NCI-H2171 treated with DMSO at 0.1 percent for 48 hours (cell line): ENCODE measurements at places on chromosomes 6 and 20.

- DNase-seq: no peak
Measured at GRCh38 chr20:1323830-1324597, 4.9 kb downstream of the SDCBP2 start.

DNA sequence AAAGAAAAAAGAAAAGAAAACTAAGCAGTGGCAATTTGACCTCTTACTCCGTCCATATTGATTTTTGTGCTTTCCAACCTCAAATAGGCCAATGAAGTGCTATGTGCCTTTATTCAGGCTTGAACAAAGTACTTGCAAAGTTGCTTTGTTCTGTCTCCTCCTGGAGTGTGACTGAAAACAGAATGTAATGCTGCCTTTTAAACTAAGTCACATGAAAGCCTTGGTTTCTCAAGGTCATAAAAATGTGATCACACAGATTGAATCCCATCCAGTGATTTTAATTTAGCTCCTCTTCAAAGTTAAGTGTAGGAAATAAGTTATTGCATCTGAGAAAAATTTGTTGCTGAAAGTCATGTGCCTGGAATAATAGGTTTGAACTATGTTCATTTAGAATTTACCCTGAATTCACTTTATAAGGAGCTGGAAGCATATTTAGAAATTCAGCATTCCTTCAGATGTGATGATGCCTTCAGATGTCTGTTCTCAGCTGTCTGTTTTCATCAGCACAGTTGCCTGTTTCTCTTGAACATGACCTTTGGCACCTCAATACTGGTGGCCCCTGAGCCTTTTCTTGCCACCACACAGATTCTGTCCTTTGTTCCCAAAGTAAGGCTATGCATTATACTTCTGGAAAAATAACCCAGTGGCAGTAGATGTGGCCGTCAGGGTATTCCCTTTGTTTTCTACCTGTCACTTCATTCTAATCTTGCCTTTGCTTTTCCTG, 48.8 kb downstream of the KIZ start:
- DNase-seq: no peak

GRCh38 chr20:23367770-23368169, 5.8 kb downstream of the GZF1 start:
- DNase-seq: no peak

- no peak for DNase-seq
Measured at GRCh38 chr6:143339223-143339622, 111.3 kb downstream of the ADAT2 start.

DNA sequence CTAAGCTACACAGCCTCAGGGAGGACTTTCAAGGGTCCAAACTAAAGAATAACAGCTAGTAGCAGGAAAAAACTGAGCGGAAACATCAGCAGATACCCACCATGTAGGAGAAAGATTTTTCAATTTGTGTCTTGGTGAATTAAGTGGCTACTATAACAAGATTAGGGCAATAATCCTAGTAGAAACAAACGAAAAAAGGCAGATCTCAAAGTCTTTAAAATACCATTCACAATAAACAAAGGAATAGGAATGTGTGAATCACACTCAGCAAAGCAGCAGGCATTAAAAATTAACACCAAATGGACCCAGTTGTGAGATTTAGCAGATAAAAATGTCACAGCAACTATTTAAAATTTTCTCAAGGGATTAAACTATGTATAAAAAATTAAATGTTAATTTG, 761.2 kb downstream of the TENT5A start:
- DNase-seq: no peak

DNA sequence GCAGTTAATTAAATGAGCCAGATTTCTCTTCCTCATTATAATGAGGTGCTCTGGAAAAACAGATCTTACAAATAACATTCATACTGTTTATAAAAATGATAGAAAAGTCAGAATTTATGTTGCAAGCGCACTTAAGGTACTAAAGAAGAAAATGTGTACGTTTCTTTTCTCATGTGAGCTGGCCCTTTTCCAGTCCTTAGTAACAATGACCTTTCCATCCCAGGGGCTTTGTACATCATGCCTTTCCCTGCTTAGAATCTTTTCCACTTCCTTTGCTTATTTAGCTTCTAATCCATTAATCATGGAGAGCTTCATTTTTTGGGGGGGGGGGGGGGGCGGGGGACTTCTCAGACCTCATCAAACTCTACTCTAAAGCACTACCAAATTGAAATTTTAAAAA, 4.8 kb downstream of the FBXO5 start:
- DNase-seq: no peak

DNA sequence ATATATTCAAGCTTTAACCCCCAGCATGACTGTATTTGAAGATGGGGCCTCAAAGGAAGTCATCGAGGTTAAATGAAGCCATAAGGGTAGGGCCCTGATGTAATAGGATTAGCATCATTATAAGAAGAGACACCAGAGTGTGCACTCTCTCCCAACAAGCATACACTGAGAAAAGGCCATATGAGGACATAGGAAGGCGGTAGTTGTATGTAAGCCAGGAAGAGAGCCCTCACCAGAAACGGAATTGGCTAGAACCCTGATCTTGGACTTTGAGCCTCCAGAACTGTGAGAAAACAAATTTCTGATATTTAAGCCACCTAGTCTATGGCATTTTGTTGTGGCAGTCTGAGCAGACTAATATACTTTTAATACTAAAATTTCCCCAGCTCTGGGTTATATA, 150.1 kb upstream of the STXBP5 start:
- DNase-seq: no peak

DNA sequence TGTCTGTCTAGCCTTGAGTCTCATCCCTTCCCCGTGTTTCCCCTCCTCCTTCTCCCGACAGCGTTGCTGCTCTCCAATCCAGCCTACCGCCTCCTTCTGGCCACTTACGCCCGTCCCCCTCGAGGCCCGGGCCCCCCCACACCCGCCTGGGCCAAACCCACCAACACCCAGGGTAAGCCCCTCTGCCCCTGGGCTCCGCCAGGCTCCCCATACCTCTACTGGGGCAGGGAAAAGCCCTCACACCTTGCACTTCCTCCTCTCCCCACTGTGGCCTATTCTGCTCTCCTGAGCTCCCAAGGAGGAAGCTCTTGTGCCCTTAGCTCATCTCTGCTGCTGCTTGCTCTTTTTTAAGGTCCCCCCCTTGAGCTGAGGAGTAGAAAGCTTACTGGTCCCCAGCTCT, 11.0 kb downstream of the DDR1 start:
- DNase-seq: no peak

DNA sequence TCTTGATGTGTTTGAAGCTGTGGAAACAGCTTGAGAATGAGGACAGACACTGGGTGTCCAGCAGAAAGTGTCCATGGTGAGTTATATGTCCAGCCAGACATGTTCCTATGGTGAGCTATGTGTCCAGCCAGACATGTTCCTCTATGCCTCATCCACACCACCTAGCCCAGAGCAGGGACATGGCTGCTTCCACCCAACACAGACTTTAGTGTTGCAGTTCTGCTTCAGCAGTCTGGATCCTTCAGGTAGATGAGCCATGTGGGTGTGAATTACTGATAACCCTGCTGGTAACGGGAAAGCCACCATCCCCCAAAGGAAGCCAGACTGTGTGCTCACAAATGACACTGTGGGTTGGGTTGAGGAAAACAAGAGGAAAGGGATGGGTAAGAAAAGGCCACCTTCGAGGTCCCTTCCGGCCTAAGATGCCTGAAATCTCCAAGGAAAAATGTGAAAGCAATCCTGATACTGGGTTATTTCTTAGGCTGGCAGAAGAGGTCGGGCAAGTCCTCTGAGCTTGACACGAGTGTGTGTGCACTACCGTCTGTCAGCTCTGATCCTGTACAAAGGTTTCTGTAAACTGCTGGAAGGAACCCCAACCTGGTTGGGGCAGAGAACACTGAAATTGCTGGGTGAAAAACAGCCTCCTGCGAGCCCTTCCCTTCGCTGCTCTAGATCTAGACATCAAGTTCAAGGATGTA, 77.8 kb downstream of the NINL start:
- DNase-seq: no peak

- no peak for DNase-seq
Measured at GRCh38 chr6:161115468-161115867, 123.9 kb downstream of the MAP3K4 start.

DNA sequence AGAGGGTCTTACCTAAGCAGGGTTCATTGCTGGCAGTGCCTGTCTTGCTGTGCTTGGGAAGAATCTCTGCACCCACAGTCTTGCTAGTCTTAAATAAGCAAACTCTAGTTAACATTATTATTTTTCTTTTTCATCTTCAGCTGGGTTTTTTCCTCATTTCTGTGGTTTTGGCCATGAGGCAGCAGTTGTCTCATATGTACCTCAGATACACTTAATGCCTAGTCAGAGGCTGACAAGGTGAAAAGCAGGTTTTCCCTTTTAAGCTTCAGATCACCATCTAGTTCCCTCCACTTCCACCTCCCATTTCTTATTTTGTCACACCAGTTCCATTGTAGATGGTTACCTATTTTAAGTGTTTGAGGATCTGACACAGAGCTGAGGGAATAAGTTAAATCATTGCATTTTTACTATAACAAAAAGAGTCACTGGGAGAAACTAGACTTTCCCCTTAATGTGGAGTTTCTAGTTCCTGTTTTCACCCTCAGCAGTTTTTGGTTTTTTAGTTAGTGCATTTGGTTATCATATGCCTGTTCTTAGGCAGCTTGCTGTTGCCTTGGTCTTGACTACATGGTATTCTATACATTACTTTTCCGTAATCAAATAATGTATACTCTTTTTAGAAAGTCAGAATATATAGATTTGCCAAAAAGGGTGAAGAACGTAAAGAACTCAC, 46.0 kb downstream of the AFDN start:
- DNase-seq: no peak

DNA sequence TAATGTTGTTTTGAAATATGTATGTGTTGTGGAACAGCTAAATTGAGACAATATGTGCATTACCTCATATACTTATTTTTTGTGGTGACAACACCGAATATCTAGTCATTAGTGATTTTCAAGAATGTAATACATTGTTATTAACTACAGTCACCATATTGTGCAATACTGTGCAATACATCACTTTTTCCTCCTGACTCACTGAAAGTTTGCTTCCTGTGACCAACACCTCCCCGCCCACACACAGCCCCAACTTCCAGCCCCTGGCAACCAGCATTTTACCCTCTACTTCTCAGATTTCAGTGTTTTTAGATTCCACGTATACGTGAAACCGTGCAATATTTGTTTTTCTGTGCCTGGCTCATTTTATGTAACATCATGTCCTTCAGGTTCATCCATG, 627.9 kb downstream of the PRKN start:
- no peak for DNase-seq

DNA sequence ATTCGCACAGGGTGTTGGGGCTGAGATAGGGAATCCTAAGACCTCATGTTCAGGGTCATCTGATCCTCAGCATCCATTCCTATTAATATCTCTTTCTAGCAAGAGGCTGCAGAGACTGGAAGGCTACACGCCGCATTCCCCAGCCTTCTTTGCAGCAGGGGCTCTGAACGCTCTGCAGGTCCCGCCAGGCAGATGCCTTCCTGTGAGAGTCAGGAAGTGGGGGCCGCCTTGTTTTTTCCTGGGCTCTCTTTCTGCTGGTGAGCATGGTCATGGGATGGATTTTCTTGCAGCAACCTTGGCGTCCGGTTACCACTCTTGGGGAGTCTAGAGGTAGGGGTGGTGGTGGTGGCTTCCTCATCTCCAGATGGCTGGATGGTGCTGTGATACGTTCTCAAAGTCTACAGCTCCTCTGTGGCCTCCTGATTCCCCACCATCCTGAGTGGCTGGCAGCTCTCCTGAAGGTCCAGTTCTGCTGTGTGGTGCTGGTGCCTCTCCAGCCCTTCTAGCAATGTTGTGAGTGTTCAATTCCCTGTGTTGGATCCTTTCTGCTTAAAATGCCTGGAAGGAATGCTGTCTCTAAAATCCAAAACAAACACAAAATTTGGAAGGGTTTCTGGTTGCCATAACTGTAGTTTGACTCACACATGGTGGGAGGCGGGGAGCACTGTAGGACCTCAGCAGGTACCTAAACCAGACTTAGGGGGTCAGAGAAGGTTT, 111.9 kb downstream of the CEBPB start:
- DNase-seq: no peak

DNA sequence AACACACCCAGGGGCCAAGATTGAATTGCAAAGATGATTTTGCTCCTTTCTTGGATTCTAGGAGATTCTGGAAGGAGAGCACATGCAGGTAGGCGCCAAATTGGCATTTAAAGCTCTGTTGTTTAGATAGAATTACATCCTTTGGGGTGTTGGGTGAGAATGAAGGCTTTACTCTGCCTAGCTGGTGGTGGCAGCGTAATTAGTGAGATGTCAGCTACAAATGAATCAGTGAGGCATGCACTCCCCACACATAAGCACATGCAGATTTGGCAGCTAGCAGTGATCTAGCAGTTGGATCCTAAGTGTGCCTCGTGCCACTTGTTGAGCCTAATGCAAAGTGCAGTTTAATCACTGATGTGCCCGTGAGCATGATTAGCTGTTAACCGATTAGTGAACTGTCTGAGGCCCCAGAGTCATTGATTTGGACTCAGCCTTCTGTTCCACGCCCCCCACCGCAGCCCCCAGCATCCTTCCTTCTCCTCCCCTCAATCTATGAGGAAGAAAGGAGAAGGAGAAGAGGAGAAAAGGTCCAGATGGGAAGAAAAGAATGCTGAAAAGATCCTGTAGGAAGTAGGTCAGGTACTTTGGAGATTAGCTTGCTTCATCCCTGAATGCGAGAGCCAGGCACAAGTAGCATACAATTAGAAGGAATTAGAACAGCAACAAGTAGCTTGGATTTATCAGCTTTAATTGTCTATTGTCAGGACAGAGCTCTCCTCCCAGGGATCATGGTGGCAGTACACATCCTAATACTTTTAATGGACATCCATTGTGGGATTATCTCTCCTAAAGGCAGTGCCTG, 6.0 kb upstream of the PRDM1 start:
- no peak for DNase-seq

- no peak for DNase-seq
Measured at GRCh38 chr6:110596354-110596753, 119.9 kb upstream of the SLC22A16 start.

GRCh38 chr6:157644043-157644810, 178.8 kb upstream of the SNX9 start:
- peak; percentile 77 for DNase-seq

DNA sequence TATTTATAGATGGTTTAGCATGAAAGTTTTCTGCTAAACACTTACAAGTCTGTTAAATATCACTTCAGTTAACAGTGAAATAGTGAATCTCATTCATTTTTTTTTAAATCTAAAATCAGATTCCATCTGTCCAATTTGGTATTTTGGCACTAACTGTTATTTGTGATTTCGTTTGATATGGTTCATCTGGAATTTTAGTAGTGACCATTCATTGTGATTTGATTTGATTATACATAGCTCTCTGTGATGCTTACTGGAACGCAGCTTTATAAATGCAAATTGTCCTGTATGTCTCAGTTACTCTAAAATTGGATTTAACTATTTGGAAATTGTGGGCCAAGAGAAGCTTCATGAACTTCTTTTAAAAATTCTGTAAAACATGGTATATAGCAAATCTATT, 571.5 kb downstream of the EYS start:
- DNase-seq: no peak

- DNase-seq: no peak
Measured at GRCh38 chr6:134447423-134447822, 129.5 kb upstream of the SGK1 start.
